Mesenteric fat pad (tissue), 1 donor: ENCODE measurements at places on chromosomes 5 and 9.

DNA sequence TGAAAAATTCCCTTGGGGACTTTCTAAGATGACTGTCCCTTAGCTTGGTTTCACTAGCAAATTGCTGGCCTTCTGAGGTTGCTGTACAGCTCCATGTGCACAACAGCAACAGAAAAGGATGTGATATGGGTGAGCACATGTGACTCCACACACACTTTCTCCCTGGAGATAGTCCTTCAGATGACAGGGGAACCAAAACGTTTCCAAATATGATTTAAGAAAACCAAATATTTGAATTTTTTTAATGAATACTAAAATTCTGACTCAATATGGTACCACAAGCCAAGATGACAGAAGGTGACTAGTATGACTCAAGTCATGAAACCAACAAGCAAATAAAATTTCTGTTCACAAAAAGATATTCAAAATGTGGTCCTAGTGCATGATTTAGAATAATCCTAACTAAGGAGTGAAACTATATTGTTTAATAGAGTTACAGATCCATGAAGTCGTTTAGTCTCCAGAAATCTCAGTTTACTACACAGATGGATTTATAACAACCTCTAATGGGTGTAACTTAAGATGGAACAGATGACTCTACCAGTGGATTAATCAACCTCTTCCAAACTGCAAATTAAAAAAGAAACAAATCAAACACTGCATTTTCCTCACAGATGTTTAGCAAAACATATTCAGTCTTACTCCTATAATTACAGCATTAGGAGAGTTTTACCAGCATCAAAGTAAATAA is 144.8 kb upstream of the PIK3R1 start:
- no peak for DNase-seq

DNA sequence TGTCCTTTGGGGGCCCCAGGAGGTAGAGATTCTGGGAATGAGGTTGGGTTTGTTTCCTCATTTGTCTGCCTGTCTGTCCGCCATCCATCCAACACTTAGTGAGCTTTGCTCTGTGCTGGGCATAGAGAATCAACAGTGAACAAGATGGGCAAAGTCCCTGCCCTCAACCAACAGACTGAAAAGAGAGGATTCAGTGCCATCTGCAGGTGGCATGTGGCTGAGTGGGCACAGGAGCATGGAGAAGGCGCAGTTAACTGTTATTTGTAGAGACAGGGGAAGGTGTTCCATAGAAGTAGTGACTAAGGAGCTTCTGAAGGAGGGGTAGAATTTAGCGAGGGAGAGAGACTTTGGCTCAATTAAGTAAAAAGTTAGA is 23.1 kb downstream of the POLR1E start:
- DNase-seq, result no peak

DNA sequence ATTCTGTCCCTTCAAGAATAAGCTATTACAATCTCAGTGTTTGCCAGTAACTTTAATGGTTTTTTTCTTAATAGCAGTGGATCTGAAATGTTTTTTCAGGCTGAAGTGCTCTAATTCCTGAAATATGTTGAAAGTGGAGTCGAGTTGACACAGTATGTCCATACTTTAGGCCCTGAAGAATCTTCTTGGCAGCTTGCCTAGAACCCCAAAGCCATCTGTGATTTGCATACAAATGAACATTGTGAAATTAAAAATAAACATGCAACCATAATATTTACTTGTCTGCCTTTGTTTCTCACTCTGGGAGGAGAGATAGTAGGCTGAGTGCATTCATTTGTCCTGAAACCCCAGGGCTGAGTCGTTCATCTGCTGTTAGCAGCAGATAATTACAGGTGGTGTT is 152.7 kb downstream of the ADCY2 start:
- no peak for DNase-seq

DNA sequence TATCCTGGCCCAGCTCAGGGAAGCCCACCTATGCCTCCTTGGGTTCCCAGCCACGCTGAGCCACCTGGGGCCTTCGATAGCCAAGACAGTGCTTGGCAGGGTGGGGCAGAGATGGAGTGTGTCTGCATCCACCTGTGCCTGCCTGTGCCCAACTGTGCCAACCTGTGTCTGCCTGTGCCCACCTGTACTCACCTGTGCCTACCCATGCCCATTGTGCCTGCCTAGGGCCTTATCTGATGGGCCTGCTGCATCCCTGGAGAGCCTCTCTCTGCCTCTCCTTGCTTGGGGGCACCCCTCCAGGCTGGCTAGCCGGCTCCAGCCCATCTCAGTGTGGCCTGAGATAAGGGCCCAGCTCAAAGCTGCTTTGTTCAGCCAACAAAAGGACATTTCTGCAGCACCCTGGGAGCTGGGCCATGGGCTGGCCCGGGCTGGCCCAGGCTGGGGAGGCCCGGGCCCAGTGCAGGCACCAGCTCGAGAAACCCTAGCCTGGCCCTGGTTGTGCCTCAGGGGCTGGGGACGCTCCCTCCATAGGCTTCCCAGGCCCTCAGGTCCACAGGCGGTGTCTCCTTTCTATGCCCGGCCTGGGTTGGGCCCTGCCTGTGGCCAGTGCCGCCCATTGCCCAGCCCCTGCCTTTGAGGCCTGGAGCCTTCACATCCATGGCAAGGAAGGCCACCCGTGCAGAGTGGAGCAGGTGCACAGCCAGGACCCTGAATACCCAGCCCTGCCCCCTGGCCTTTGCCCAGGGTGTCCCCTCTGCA is 37.3 kb upstream of the NOTCH1 start:
- DNase-seq, result no peak

DNA sequence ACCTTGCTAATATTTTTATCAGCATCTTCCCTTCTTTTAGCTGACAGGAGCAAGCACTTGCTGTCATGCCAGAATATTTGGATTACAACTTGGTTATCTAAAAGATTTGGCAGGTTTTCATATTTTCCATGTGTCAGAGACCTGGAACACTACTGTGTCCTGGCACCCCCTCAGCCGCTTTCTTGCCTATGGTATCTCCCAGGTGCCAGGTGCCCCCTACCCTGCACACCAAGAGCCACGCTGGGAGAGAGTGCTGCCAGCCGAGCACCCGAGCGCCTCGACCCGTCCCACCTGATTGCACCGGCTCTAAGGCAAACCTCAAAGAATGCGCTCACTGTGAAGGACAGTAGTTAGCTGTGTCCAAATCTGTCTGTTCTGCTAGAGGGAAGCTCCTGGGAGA is 84.8 kb downstream of the GTF3C4 start:
- DNase-seq, result peak; percentile 57

DNA sequence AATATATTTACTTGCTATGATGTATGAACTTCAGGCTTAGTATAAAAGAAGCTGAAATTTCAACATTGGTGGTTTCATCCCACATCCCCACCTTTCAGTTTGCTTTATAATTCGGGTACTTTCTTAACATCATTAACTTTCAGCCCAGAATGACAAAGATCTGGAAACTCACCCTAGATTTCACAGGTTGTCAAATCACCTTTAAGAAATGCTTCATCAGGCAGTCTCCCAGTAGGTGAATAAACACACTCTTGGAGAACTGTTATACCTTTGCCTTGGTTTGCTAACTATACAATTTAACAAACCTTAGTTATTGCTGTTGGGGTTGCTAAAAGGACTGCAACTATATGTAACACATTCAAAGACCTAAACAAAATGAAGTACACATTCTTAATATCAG is 54.4 kb downstream of the MLANA start:
- no peak for DNase-seq

DNA sequence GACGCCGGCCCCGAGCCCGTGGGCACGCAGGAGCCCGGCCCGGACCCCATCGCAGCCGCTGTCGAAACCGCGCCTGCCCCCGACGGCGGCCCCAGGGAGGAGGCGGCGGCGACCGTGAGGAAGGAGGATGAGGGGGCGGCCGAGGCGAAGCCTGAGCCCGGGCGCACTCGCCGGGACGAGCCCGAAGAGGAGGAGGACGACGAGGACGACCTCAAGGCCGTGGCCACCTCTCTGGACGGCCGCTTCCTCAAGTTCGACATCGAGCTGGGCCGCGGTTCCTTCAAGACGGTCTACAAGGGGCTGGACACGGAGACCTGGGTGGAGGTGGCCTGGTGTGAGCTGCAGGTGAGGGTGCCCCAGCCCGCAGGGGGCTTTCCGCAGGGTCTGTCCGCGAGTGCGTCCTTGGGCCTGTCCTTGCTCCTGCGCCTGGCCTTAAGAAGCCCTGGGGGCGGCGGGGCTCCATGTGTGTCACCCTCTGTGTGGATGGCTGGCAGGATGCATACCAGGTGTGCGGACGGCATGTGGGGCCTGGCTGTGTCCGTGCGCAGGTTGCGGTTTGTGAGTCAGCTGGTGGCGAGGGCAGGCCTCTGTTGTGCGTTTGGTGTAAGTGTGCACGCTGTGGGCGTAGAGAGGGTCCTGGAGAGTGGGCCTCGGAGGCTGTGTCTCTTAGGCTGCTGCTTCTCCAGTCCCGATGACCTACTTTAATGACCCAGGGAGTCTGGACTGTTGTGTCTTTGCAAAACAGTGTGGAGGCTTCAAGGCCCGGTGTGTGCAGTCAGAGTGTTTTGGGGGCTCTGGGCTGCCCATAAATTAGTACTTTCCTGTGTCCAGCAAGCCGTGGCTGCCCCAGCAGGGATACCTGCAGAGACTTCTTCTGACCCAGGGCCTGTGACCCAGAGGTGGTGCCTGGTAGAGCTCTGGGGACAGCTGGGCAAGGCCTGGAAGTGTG is 1.6 kb downstream of the WNK2 start:
- no peak for DNase-seq

DNA sequence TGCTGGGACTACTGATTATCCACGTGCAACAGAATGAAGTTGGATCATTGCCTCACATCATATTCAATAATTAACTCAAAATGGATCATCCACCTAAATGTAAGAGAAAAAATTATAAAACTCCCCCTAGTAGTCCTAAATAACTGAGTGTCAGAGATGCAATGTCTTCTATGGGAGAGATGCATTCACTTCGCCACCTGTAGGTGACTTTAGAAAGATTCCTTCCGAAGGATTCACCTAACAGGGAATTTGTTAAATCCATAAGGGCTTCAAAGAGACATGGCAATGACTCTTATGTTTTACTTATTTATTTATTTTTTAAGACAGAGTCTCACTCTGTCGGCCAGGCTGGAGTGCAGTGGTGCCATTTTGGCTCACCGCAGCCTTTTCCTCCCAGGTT is 526.0 kb downstream of the MTRR start:
- no peak for DNase-seq

DNA sequence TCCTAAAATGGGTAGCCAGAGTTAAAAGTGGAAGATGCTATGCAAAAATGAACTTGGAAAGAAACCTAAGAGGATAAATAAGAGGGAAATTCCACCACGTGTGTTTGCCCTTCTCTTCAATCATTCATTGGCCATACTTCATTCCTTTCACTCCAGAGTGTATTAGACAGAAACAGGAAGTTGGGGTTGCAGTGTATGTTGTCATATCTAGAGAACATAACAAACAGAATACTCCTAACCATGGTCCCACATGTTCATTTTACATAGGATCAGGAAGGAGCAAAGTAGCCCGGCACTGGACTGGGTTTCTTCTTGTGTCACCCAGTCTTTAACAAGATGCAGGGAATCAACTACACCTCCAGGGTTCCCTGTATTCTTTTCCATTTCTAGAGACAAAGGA is 7.6 kb upstream of the GPBP1 start:
- no peak for DNase-seq

DNA sequence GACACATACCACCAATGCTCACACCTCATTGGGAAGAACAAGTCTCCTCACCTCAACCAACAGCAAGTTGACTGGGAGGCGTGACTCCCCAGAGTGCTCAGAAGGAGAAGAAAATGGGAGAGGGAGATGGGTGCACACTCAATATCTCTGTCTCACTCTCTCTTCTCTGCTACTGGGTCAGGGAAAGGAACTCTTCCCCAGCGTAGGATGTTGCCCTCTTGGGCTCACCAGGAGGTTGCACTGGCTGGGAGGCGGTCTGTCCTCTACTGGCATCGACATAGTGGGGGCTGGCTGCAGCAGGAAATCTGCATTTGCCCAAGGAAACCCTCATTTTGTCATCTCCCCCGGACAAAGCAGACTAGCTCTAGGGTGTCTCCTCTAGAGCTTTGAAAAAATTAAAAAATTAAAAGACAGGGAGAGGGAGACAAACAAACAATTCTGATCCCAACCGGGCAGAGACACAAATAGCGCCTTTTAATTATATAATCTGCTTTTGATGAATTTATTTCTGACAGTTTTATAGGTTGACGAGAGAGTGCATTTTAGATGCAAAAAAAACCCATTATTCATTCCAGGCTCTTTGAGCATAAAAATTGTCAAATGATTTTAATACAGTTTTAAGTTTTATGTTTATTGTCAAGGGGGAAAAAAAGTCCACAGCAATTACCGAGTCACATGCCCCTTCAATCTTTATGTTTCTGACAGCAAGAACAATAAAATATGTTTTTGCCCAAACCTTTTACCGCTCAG is 179.3 kb upstream of the MVB12B start:
- peak; percentile 45 for DNase-seq

DNA sequence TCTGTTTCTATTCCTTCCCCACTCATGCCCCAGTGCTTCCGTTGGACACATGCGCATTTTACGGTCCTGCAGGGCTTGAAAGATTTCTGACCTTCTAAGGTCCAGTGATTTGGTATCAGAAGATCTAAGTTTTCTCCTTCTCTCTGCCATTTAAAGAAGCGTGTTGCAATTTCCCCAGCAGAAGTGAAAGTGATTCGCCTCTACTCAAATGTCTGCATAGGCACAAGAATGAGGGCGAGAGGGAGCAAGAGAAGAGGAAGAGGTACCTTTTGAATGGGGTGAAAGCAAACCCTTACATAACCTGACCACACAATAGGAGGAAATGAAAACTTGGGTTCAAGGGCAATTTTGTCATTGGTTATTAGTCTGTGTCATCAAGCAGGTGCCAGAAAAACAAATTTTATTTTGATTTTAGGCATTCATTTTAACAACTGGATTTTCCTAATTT is 31.7 kb upstream of the NR3C1 start:
- no peak for DNase-seq

GRCh38 chr5:138212828-138213160 is 329 bp downstream of the CDC23 start:
- DNase-seq, result no peak

DNA sequence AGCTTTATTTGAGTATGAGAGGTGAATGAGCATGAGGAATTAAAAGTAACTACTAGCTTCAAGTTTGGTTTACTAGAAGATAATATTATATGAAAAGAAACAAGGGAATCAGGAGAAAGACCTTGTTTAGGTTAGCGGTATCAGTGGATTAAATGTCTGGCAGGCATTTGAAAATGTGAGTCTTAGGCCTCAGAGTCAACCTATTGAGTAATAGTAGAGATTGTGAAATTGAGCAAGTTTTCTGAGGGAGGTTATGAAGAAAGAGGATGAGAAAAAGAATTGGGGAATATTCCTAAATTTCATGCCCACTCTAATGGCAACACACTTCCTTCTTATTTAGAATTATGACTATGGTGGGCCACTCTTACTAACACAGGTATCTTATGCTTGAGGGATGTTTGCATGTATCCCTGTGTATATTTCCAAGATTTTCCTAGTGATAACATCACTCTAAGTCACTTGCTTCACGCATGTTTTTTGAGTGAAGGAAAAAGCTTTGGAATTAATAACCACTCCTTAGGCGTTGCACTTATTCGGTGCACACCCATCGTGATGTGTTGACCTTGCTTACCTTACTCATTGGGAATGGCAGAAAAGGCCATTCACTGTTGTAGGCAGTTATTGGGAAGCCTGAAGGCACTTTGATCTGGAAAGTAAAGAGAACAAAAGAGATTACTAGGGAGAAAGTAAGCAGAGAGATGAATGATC is 8.2 kb upstream of the ELL2 start:
- DNase-seq, result no peak

- no peak for DNase-seq
Measured at GRCh38 chr5:143560378-143560777, 156.9 kb upstream of the NR3C1 start.
